ENCODE measurements at places on chromosomes 7 and 10. TPM values are rescaled to one million over a fixed set of nuclear protein-coding genes. Genes with fewer than 3 reads are reported as not detected.

DNA sequence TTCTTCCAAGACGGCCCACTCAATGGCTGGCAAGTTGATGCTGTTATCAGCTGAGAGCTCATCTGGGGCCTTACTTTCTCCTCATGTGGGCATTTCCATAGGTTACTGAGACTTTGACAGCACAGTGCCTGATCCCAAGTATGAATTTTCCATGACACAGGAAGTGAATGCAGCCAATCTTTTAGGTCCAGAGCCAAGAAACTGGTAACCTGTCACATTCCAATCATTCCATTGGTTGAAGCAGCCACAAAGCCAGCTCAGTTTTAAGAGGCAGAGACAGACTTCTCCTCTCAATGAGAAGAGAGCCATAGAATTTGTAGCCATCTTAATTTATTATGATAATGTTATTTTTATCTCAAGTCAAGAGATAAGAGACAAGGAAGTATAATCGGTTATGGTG, 775.5 kb downstream of the CNTNAP2 start:
- H3K4me3 ChIP-seq: no peak overlapping the region
- H3K36me3 ChIP-seq: no peaks in the 10 kb centered on the region
- no peaks in the 10 kb centered on the region for H3K4me1 ChIP-seq

DNA sequence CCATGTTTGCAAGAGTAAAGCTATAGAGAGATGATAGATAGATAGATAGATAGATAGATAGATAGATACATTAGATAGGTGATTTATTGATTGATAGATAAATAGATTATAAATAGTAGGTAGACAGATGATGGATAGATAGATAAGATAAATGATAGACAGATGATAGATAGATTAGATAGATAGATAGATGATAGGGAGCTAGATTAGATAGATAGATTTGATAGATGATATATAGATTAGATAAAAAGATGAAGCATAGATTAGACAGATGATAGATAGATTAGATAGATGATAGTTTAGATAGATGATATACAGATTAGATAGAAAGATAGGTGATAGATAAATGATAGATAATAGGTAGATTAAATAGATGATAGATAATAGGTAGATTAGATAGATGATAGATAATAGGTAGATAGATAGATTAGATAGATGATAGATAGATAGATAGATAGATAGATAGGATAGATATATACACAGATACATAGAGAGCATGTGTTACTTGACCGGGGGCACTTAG, 243.3 kb upstream of the FOXK1 start:
- H3K4me1 ChIP-seq: no peaks in the 10 kb centered on the region
- H3K27ac ChIP-seq: no peak overlapping the region
- no peaks in the 10 kb centered on the region for H3K27me3 ChIP-seq
- H3K36me3 ChIP-seq: no peaks in the 10 kb centered on the region
- H3K4me3 ChIP-seq: no peak overlapping the region

The WDFY4 gene
- 0.69 TPM for total RNA-seq

GRCh38 chr10:23294638-23295247, 49.9 kb downstream of the C10orf67 start:
- peaks cover 5% of the 10 kb centered on the region for H3K27me3 ChIP-seq
- H3K4me3 ChIP-seq: no peak overlapping the region
- no peak overlapping the region for H3K27ac ChIP-seq
- no peaks in the 10 kb centered on the region for H3K4me1 ChIP-seq

- H3K4me3 ChIP-seq: no peak overlapping the region
- no peaks in the 10 kb centered on the region for H3K36me3 ChIP-seq
- no peaks in the 10 kb centered on the region for H3K27me3 ChIP-seq
- H3K27ac ChIP-seq: no peak overlapping the region
- H3K4me1 ChIP-seq: no peaks in the 10 kb centered on the region
Measured at GRCh38 chr7:42714356-42714755, 197.5 kb downstream of the C7orf25 start.

DNA sequence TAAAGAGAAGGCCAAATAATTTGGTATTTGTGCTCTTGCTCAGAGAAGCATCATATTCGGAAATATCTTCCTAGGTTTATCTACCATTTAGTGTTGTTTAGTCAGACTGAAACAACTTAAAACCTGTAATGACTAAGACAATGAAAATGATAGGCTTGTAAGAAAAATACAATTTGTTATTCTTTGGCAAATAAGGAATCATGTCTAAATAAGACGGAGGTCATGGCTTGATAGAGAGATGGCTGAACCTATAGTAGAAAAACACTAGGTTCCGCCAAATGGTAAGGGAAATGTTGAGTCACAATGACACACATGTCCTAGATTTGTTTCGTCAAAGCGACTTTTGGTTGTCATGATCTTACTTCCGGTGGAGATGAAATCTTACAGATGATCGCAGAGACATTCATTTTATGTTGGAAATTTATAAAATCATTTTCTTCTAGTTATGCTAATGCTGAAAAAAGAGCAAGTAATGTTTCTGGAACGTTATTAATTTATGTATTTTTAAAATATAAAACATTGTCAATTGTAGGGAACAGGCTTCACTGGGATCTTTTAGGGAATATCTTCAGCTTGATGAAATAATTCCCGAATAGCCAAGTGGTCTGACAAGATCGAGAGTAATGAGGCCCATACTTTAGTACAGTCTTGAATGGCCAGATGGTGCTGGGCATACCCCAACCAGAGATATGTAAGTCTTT, 1.0 kb downstream of the SRGN start:
- DNase-seq: no peak
- H3K27me3 ChIP-seq: no peaks in the 10 kb centered on the region
- peak overlapping the region; percentile 64 for H3K4me3 ChIP-seq
- peak overlapping the region; percentile 83 for H3K27ac ChIP-seq

GRCh38 chr7:133601617-133602016, 348.7 kb downstream of the EXOC4 start:
- H3K4me3 ChIP-seq: no peak overlapping the region
- H3K27me3 ChIP-seq: no peaks in the 10 kb centered on the region
- no peak overlapping the region for H3K27ac ChIP-seq
- no peaks in the 10 kb centered on the region for H3K36me3 ChIP-seq
- no peak for DNase-seq

The CALML3 gene
- total RNA-seq: not detected

DNA sequence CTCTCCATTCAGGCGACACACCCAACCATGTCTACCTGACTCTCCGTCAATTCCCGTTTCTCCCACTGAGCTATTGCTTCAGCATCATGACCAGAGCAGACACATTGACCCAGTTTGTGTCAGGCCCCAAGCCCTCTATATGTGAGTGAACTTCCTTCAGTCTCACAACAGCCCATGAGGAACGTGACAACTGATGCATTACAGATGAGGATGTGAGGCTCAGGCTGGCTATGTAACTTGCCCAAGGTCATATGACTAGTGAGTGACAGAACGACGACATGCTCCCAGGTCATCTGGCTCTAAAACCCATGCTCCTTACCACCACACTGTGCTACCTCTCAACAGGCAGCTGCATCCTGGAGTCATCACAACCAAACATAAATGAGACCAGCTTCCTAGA, 3.7 kb downstream of the TMEM140 start:
- peak overlapping the region; percentile 78 for H3K4me3 ChIP-seq
- no peaks in the 10 kb centered on the region for H3K27me3 ChIP-seq
- H3K36me3 ChIP-seq: no peaks in the 10 kb centered on the region
- DNase-seq: no peak
- peaks cover 34% of the 10 kb centered on the region for H3K4me1 ChIP-seq

DNA sequence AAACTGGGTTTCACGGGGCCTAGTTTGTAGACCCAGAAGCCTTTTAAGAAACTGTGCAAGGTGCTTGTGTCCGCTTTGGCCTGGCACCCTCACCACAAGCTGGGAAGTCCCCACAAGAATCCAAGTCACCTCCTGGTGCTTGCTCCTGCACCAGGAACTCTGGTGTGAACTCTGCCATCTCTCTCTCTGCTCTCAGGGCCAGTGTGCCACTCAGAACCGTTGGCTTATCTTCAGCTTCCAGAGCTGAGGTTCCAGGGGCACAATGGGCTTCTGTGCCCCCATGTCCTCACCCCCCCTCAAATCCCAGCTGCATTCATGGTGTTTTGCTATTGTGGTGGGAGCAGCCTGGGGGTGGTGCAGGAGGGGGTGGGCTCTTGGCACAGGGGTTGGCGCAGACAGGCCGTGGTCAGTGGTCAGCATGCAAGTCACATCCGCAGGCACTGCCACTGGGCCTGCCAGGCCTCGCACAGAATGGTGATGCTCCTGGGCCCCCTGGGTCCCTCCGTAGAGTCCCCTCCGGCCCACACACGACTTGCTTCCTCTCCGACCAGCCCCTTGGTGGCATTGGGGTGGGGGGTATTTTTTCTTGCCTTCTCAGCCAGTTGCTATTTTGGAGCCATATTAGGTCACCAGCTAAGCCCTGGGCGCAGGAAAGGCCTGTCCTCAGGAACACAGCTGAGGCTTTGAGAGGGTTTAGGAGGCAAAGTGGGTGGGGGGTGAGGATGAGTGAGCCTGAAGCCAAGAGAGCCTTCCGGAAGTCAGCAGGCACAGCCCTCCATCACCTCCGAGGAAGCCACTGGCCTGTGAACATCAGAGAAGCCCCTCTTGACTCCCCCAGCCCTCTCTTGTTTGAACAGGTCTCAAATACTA, 3.0 kb downstream of the ZCCHC24 start:
- H3K36me3 ChIP-seq: peaks cover 21% of the 10 kb centered on the region
- H3K4me3 ChIP-seq: peak overlapping the region; percentile 76
- peak overlapping the region; percentile 93 for H3K27ac ChIP-seq
- no peaks in the 10 kb centered on the region for H3K27me3 ChIP-seq

GRCh38 chr7:116354546-116355423, 144.4 kb downstream of the TES start:
- no peaks in the 10 kb centered on the region for H3K36me3 ChIP-seq
- H3K27me3 ChIP-seq: no peaks in the 10 kb centered on the region
- peak; percentile 60 for DNase-seq
- H3K27ac ChIP-seq: peak overlapping the region; percentile 75
- H3K4me1 ChIP-seq: peaks cover 28% of the 10 kb centered on the region

- no peaks in the 10 kb centered on the region for H3K4me1 ChIP-seq
- DNase-seq: no peak
- no peak overlapping the region for H3K27ac ChIP-seq
- H3K4me3 ChIP-seq: no peak overlapping the region
Measured at GRCh38 chr7:91628742-91629141, 251.8 kb downstream of the MTERF1 start.

GRCh38 chr7:93361853-93362252, 129.7 kb downstream of the VPS50 start:
- no peak overlapping the region for H3K4me3 ChIP-seq
- no peak overlapping the region for H3K27ac ChIP-seq
- H3K36me3 ChIP-seq: peaks cover 19% of the 10 kb centered on the region
- DNase-seq: no peak
- H3K27me3 ChIP-seq: no peaks in the 10 kb centered on the region
- H3K4me1 ChIP-seq: no peaks in the 10 kb centered on the region

DNA sequence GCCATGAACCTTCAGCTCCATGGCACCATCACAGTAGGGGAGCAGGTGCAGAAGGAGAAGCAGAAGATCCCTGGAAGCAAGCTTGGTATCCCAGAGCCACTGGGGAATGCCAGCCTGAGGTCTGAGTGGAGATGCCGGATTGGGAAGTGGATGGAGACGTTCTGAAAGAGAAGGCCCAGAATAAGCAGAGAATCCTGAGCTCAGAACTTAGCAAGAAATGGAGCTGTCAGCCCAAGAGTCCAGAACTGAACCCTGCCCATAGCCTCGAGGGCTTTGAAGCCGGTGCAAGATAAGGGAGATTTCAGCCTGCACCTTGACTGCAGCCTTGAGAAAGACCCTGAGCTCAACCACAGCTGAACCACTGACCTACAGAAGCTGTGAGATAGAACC, 13.9 kb upstream of the GDF10 start:
- no peak for DNase-seq
- H3K4me1 ChIP-seq: no peaks in the 10 kb centered on the region
- no peak overlapping the region for H3K27ac ChIP-seq
- H3K4me3 ChIP-seq: no peak overlapping the region

GRCh38 chr7:30390736-30391636, 87.6 kb downstream of the NOD1 start:
- DNase-seq: no peak
- no peak overlapping the region for H3K4me3 ChIP-seq
- H3K27me3 ChIP-seq: no peaks in the 10 kb centered on the region
- no peak overlapping the region for H3K27ac ChIP-seq
- H3K4me1 ChIP-seq: no peaks in the 10 kb centered on the region

The MRLN gene
- total RNA-seq: 119 TPM

- DNase-seq: no peak
- no peak overlapping the region for H3K27ac ChIP-seq
- peaks cover 4% of the 10 kb centered on the region for H3K27me3 ChIP-seq
- H3K4me3 ChIP-seq: no peak overlapping the region
Measured at GRCh38 chr7:101265622-101266516, 21.0 kb upstream of the FIS1 start.

- no peak overlapping the region for H3K27ac ChIP-seq
- peaks cover 3% of the 10 kb centered on the region for H3K36me3 ChIP-seq
- DNase-seq: no peak
- H3K27me3 ChIP-seq: peaks cover 11% of the 10 kb centered on the region
Measured at GRCh38 chr10:17232276-17232960, 4.4 kb downstream of the VIM start.

GRCh38 chr7:100127866-100128636, 1.3 kb downstream of the MBLAC1 start:
- H3K27me3 ChIP-seq: no peaks in the 10 kb centered on the region
- peak overlapping the region; percentile 91 for H3K27ac ChIP-seq
- H3K36me3 ChIP-seq: no peaks in the 10 kb centered on the region
- peaks cover 17% of the 10 kb centered on the region for H3K4me1 ChIP-seq
- peak overlapping the region; percentile 92 for H3K4me3 ChIP-seq

GRCh38 chr10:29857843-29858701, 201.3 kb downstream of the JCAD start:
- peaks cover 50% of the 10 kb centered on the region for H3K4me1 ChIP-seq
- DNase-seq: peak; percentile 70
- peak overlapping the region; percentile 22 for H3K4me3 ChIP-seq
- no peaks in the 10 kb centered on the region for H3K36me3 ChIP-seq
- peak overlapping the region; percentile 84 for H3K27ac ChIP-seq

GRCh38 chr7:112360681-112361080, 89.6 kb upstream of the IFRD1 start:
- no peak overlapping the region for H3K27ac ChIP-seq
- H3K4me1 ChIP-seq: peaks cover 5% of the 10 kb centered on the region
- no peak overlapping the region for H3K4me3 ChIP-seq
- H3K27me3 ChIP-seq: peaks cover 1% of the 10 kb centered on the region
- DNase-seq: no peak

DNA sequence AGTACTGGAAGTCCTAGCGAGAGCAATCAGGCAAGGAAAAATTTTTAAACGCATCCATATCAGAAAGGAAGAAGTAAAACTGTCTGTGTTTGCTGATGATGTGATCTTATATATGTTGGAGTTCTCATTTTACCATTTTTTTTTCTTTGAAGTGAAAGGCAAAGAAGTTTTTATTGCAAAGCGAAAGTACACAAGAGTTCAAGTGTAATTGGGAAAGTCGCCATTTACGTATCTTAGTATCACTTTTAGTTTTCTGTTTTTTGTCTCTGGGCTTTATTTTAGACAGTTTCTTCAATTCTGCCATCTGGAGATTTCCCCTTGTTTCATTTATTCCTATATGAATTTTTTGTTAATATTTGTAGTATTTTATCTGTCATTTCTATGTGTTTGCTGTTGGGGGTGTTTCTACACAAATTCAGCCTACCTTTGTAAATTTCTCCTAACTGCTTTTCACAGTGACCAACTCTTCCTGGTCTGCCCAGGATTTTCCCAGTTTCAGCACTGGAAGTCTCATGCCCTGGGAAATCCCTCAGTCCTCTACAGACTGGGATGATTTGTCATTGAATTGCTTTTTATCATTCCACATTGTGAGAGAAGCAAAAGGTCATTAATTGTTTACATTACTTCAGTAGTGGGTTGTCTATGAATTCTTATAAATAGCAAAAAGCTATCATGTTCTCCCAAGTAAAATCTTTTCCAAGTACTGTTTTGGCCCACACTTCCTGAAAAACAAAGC, 23.2 kb downstream of the BET1 start:
- no peak overlapping the region for H3K27ac ChIP-seq
- H3K36me3 ChIP-seq: no peaks in the 10 kb centered on the region
- no peaks in the 10 kb centered on the region for H3K27me3 ChIP-seq
- no peaks in the 10 kb centered on the region for H3K4me1 ChIP-seq
- H3K4me3 ChIP-seq: no peak overlapping the region

The TWNK gene
- total RNA-seq: 19.1 TPM

The CRHR2 gene
- total RNA-seq: 0.42 TPM

The C10orf62 gene
- 1.0 TPM for total RNA-seq
